Stimulated activated CD4-positive, alpha-beta T cell treated with anti-CD3 and anti-CD28 coated beads, Interleukin-4, amount 100 ng/mL, for 1 hour (primary cell): ENCODE measurements at places on chromosomes 5 and 9.

- DNase-seq: no peak
Measured at GRCh38 chr5:81359108-81359507, 34.8 kb downstream of the ACOT12 start.

GRCh38 chr9:133540698-133541025 is 6.2 kb downstream of the ADAMTSL2 start:
- DNase-seq: no peak

GRCh38 chr9:75454043-75454442 is 365.7 kb downstream of the OSTF1 start:
- no peak for DNase-seq

DNA sequence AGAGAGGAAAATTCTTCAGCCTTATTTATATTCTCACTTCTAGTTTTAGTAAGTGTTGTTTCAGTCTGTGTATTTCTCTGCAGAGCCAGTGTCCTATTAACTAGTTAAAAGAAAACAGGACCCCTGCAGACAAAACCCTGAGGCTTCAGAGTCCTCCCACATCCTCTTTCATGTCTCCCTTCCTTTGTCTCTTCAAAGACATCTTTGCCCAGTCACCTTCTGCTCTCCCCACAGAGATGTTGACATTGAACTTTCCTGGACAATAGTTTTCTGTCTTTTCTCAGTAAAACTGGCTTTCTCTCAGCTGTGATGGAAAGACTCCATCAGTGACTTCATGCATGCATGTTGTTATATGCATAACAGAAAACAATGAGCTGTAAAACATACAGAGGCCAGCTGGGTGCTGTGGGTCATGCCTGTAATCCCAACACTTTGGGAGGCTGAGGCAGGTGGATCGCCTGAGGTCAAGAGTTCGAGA is 20.2 kb downstream of the GRAMD2B start:
- DNase-seq: no peak

- no peak for DNase-seq
Measured at GRCh38 chr9:99044827-99045226, 60.1 kb upstream of the TGFBR1 start.

GRCh38 chr9:89353989-89354388 is 35.7 kb downstream of the SECISBP2 start:
- DNase-seq: no peak

GRCh38 chr9:107982001-107982400 is 492.4 kb upstream of the KLF4 start:
- DNase-seq: no peak

DNA sequence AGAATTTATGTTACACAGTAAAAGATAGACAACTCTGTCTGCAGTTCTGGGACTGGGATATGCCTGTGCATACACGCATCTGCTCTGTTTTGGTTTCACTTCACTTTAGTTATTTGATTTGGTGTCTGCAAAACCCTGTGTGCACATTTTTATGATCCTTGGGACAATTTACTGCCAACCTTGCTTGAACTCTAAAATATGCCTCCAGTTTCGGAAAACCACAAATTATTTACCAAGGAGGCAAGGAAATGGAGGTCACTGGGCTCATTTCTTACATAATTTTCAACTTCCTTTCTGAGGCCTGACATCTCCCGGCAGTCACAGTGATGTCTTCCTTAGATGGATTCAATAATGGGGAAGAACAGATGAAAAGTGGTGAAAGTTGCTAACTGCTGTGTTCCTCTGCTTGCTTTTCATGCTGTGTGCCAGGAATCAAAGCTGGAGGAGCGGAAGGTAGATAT is 61.2 kb upstream of the TAF11L2 start:
- DNase-seq: no peak

DNA sequence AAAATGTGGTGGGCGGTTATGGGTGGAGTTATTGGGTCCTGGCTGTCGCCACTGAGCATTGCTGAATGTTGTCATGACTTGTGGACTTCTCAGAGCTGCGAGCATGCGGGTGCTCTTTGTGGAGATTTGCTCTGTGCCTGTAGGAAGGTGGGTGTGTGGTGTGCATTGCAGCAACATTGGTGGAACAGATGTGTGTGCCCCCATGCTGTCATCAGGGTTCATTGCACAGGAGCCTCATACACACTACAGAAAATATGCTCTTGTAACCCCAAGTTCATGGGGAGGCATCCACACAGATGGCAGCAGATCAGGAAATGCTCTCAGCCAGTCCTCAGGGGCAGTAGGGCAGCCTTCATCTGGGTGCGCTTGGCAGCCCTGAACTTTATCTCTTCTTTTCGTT is 55.9 kb upstream of the PHF2 start:
- DNase-seq: no peak
